ENCODE measurements at places on chromosomes 5 and 9.

DNA sequence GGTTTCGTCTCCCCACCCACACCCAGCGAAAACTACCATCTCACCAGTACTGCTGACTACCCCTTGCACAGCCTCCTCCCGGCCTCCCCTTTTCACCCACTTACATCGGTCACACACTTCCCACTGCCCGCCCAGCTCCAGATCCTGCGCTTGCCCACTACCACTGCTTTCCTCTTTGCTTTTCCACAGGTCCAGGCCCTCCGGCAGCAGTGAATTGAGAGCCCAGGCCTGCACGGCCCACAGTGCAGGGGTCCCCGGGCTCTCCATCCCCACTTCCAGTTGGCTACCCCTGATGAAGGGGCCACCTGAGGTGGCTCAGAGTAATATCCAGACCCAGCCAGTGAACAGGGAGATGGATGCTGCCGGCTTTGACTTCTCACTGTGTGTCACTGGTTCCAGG lies 120.2 kb upstream of the FSTL4 start:
- no peaks in the 10 kb centered on the region for H3K27me3 ChIP-seq
- H3K4me1 ChIP-seq: peaks cover 17% of the 10 kb centered on the region
- no peak for DNase-seq
- H3K36me3 ChIP-seq: no peaks in the 10 kb centered on the region

DNA sequence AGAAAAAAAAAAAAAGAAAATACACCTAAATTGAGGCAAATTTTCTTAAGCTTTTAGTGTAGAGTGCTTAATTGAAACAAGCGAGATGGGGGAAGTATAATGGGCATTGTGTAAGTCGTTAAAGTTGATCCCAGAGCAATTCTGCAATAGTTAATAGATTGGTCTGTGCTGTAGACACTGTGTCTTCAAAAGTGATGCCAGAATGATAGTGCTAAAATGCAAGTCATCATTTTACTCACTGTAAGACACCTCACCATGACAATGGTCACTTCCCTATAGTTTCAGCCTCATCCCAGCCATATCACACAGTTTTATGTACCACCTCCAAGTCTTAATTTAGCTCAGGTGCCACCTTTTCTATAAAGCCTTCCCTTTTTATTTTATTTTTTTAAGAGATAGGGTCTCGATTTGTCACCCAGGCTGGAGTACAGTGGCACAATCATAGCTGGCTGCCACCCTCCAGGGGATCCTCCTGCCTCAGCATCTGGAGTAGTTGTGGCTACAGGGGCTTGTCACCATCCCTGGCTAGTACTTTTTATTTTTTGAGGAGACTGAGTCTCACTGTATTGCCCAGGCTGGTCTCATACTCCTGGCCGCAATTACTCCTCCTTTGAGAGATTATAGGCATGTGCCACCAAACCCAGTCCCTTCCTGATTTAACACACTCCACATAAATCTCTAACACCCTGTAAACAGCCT lies 6.2 kb downstream of the COX7C start:
- DNase-seq: no peak
- H3K27me3 ChIP-seq: no peaks in the 10 kb centered on the region
- H3K4me3 ChIP-seq: no peak overlapping the region
- no peak overlapping the region for H3K27ac ChIP-seq
- peaks cover 8% of the 10 kb centered on the region for H3K36me3 ChIP-seq

DNA sequence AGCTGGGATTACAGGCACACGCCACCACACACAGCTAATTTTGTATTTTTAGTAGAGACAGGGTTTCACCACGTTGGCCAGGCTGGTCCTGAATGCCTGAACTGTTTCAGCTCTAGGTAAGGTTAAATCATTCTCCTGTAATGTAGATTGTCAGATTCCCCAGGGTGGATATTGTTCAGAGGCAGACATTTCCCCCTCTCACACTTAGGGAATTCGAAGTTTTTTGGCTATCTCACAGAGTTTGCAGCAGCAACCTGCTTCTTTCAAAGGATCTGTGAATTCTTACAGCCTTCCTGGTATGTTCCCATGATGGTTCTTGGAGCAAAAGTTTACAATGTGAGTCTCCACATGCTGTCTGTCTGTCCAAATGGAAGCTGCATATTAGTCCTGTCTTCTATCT lies 15.6 kb upstream of the DIRAS2 start:
- H3K27me3 ChIP-seq: no peaks in the 10 kb centered on the region
- no peak overlapping the region for H3K4me3 ChIP-seq
- DNase-seq: no peak

GRCh38 chr5:109922381-109922995 lies 232.8 kb downstream of the MAN2A1 start:
- H3K4me3 ChIP-seq: no peak overlapping the region
- H3K4me1 ChIP-seq: peaks cover 6% of the 10 kb centered on the region
- H3K27ac ChIP-seq: no peak overlapping the region
- H3K36me3 ChIP-seq: no peaks in the 10 kb centered on the region

- H3K36me3 ChIP-seq: no peaks in the 10 kb centered on the region
- peaks cover 3% of the 10 kb centered on the region for H3K4me1 ChIP-seq
- H3K27ac ChIP-seq: no peak overlapping the region
- H3K27me3 ChIP-seq: no peaks in the 10 kb centered on the region
- no peak overlapping the region for H3K4me3 ChIP-seq
Measured at GRCh38 chr5:123249446-123249845, 160.4 kb downstream of the PRDM6 start.

GRCh38 chr5:22844636-22845035 lies 8.5 kb downstream of the CDH12 start:
- H3K36me3 ChIP-seq: no peaks in the 10 kb centered on the region
- no peak for DNase-seq
- no peak overlapping the region for H3K27ac ChIP-seq
- no peaks in the 10 kb centered on the region for H3K4me1 ChIP-seq
- no peaks in the 10 kb centered on the region for H3K27me3 ChIP-seq

DNA sequence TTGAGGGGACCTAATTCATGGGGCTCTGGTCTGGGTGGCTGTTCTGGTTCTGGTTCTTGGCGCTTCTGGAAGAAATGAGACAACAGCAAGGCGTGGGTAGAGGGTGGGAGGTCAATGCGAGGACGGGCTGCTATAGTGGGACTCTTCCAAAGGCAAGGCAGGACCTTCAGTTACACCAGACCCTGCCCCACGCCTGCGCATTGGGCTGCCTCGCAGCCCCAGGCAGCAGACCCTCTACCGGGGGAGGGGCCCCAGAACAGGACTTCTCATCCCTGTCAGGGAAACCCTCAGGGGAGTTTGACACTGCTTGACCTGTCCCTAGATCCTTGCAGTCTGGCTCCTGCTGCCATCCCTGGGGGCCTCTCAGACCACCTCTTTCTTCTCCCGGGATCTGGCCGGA lies 18.5 kb downstream of the CCDC69 start:
- H3K36me3 ChIP-seq: peaks cover 4% of the 10 kb centered on the region
- peaks cover 8% of the 10 kb centered on the region for H3K4me1 ChIP-seq
- DNase-seq: no peak
- no peak overlapping the region for H3K27ac ChIP-seq

DNA sequence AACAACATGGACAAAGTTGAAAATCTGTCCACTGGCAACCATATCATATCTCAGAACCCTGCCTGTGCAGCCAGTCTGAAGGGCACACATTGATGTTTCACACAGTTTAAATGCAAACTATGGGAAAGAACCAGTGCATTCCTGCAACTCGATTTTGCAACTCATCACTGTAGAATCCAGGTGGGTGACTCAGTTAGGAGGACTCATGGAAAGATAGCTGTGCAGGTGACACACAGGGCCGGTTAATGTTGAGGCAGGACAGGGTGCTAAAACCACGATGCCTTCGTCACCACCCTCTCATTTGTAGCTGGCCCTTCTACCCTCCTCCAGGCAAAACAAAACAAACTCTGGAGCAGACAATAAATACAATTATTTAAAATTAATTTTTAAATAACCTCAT lies 62.8 kb downstream of the TLE1 start:
- no peaks in the 10 kb centered on the region for H3K36me3 ChIP-seq
- no peaks in the 10 kb centered on the region for H3K27me3 ChIP-seq
- no peak overlapping the region for H3K4me3 ChIP-seq
- no peak for DNase-seq
- peaks cover 7% of the 10 kb centered on the region for H3K4me1 ChIP-seq
- no peak overlapping the region for H3K27ac ChIP-seq

DNA sequence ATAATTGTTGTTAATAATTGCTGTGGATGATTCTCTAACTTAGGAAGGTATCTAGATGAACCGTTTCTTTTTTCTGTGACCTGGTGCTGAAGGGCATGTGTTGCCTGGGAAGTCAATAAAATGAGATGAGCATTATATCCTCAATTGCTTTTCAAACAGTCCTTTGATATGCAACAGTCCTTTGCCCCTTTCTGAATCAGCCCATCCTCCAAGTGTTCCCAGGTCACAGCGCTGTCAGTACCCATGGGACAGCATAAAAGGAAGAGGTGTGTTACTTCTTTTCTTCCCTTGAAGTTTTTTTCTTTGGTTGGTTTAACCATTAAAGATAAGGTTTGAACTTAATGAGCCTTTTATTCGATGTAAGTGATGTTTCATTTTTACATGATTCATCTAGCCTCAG lies 651.8 kb downstream of the SEMA5A start:
- no peaks in the 10 kb centered on the region for H3K36me3 ChIP-seq
- no peaks in the 10 kb centered on the region for H3K4me1 ChIP-seq
- no peak overlapping the region for H3K27ac ChIP-seq

DNA sequence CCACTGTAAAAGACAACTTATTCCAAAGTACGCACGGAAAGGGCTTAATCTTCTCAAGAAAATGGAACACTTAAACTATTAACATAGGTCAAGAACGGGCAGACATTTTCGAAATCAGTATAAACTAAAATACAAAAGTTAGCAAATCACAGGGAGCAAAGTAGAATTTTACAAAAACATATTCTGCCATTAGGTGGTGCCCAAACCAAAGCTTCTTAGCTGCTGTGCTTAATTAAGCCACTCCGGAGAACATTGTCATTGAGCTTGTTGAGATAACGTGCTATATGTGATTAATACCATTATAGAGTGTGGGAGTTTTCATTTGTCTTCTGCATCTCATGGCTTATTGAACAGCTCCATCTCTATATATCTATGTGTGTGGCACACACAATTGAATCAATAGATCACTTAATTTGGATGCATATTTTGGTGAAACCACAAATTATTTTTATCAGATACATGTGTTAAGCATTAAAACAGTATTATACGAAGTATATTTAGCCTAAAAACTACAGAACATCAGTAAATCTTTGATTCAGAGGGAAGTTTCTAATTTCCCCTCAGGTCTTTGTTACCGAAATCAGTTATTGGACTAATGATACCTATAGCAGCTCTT lies 23.4 kb downstream of the UBLCP1 start:
- no peaks in the 10 kb centered on the region for H3K36me3 ChIP-seq
- H3K4me3 ChIP-seq: no peak overlapping the region
- no peak for DNase-seq

DNA sequence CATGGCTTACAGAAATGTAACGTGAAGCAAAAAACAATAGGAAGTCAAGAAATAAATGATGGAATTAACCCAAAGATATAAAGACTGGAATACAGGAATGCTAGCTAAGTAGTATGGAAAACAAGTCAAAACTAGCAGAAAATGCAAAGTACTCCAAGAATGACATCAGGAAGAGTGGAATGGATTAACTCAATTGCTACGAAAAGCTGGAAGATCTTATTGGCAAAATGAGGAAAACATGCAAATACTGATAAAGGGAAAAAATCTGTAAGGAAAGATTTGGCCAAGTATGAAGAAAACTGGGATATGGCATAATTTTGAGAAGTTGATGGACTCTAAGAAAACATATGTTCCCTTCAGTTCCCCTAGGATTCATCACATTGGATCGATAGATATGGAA lies 324.5 kb upstream of the ZNF608 start:
- no peaks in the 10 kb centered on the region for H3K36me3 ChIP-seq
- H3K4me3 ChIP-seq: no peak overlapping the region
- no peak overlapping the region for H3K27ac ChIP-seq
- no peaks in the 10 kb centered on the region for H3K4me1 ChIP-seq
- H3K27me3 ChIP-seq: no peaks in the 10 kb centered on the region

- no peaks in the 10 kb centered on the region for H3K4me1 ChIP-seq
- H3K27me3 ChIP-seq: no peaks in the 10 kb centered on the region
- H3K36me3 ChIP-seq: no peaks in the 10 kb centered on the region
- H3K4me3 ChIP-seq: no peak overlapping the region
- no peak overlapping the region for H3K27ac ChIP-seq
Measured at GRCh38 chr5:7793895-7794294, 57.0 kb downstream of the CFAP90 start.

GRCh38 chr9:133948561-133949485 lies 43.3 kb downstream of the VAV2 start:
- H3K36me3 ChIP-seq: no peaks in the 10 kb centered on the region
- no peak overlapping the region for H3K27ac ChIP-seq
- no peak overlapping the region for H3K4me3 ChIP-seq
- DNase-seq: no peak

GRCh38 chr5:45376417-45376816 lies 319.8 kb downstream of the HCN1 start:
- H3K27ac ChIP-seq: no peak overlapping the region
- no peak for DNase-seq
- no peak overlapping the region for H3K4me3 ChIP-seq
- H3K36me3 ChIP-seq: no peaks in the 10 kb centered on the region

GRCh38 chr5:76716456-76717157 lies 681 bp downstream of the F2R start:
- no peaks in the 10 kb centered on the region for H3K27me3 ChIP-seq
- H3K27ac ChIP-seq: peak overlapping the region; percentile 20
- peak overlapping the region; percentile 81 for H3K4me3 ChIP-seq
- no peak for DNase-seq

GRCh38 chr9:38622288-38622674 lies 1.9 kb upstream of the ANKRD18A start:
- H3K36me3 ChIP-seq: no peaks in the 10 kb centered on the region
- no peak overlapping the region for H3K27ac ChIP-seq
- no peak for DNase-seq
